ENCODE measurements at places on chromosomes 7 and 10.

GRCh38 chr10:30055226-30055662 is 4.1 kb downstream of the JCAD start:
- H3K36me3 ChIP-seq: no peaks in the 10 kb centered on the region
- no peak overlapping the region for H3K27ac ChIP-seq
- peaks cover 12% of the 10 kb centered on the region for H3K4me1 ChIP-seq
- peaks cover 21% of the 10 kb centered on the region for H3K27me3 ChIP-seq
- no peak for DNase-seq

DNA sequence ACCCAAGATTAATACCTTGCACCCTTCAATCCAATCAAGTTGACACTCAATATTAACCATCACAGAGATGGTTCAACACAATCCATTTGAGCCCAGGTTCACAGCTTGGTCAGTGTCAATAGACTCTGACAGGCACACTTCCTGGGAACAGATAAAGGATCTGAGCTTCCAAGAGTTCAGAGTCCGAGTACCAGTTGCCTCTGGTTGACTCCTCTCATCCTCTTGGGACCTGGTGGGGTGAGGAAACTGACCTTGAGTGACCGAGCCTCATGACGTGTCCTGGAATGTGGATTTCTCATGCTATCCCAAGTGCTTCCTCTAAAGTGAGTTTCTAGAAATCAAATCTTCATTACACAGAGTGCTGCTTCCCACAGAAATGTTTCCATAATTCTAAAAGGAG is 162.0 kb downstream of the CYP26A1 start:
- H3K27me3 ChIP-seq: no peaks in the 10 kb centered on the region
- DNase-seq: no peak
- H3K36me3 ChIP-seq: no peaks in the 10 kb centered on the region
- H3K4me3 ChIP-seq: no peak overlapping the region
- H3K27ac ChIP-seq: no peak overlapping the region

GRCh38 chr10:3068968-3069737 is 1.8 kb downstream of the PFKP start:
- no peaks in the 10 kb centered on the region for H3K27me3 ChIP-seq
- no peak overlapping the region for H3K27ac ChIP-seq
- DNase-seq: no peak

GRCh38 chr7:139845443-139845805 is 16.4 kb downstream of the TBXAS1 start:
- H3K27ac ChIP-seq: no peak overlapping the region
- H3K4me3 ChIP-seq: no peak overlapping the region
- H3K4me1 ChIP-seq: no peaks in the 10 kb centered on the region
- H3K27me3 ChIP-seq: no peaks in the 10 kb centered on the region
- no peaks in the 10 kb centered on the region for H3K36me3 ChIP-seq

DNA sequence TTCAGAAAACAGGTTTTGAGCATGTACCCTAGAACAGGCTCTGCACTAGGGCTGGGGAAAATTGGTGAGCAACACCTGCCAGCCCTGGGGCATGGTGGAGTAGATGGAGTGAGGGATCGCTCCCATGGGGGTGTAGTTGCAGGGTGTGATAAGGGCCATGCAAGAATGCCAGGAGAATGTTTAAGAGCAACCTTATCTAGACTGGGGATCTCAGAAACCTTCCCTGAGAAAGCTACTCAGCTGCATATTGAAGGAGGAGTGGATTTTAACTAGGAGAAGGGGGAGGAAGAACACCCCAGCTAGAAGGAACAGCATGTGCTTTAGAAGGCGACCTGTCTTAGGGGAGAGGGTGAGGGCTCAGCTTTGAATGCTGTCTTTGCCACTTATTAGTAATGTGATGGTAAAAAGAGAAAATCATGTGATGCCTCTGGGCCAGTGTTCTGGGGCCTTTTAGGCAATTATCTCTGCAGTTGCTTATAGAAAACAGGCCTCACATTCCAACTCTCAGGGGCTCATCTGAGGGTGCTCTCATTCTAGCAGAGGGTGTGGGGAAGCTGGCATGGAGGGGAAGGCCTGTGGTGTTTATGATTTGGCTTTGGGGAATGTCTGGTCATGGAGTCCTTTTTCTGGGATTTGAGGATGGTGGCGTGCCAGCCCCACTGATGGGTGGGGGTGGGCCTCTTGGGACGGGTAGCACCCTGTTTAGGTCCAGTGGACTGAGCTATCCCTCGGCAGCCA is 225.4 kb downstream of the BMPER start:
- no peak overlapping the region for H3K27ac ChIP-seq
- H3K27me3 ChIP-seq: no peaks in the 10 kb centered on the region
- no peak overlapping the region for H3K4me3 ChIP-seq
- H3K36me3 ChIP-seq: no peaks in the 10 kb centered on the region
